Muscle of arm (tissue), 14 donors: ENCODE measurements at places on chromosomes 2 and 18.

DNA sequence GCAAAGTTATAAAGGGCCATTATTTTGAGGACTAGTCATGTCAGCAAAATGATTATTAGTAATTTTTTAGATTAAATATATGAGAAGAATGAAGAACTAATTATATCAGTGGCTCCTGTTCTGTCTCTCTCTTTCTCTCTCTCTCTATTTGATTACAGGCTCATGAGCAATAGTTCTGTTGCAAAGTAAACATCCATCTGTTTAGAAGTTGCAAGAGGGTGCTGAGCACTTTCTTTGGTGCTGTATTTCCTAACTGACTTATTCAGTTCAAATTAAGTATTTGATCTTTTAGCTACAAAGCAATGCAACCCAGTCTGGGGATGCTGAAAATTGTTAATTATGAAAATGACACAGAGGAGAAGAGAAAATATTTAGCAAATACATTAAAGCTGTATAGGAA lies 408.1 kb upstream of the UBE2E3 start:
- no peak for DNase-seq

DNA sequence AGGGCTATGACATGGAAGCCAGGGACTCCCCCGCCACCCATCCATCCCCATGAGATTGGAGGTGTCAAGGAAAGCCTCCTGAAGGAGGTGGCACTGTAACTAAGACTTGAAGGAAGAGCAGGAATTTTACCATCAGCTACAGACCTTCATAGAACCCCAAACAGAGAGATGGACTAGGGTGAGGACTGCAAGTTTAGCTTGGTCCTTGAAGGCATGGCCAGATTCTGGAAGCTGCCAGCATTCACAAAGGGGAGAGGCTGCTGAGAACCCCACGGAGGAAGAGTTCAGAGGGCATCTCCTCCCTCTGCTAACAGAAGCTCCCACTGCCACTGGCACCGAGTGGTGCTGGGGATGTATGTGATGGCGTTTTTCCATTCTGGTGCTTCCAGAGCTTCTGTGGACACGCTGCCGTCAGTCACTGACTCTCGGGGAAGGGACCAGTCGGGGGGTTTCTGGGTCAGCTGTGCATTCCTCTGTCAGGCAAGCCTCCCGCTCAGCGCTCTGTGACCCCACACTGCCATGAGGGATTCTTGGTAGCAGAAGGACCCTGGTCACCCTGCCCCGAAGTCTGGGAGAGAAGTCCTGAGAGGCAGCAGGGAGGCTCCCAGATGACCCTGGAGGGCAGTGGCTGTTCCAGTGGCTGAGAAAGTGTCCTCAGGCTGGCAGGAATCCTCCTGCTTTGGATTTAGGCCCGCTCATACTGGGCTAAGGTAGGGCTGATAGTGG lies 18.1 kb downstream of the TMEM185B start:
- DNase-seq, result no peak

GRCh38 chr18:62584241-62585120 lies 61.7 kb downstream of the ZCCHC2 start:
- DNase-seq, result peak; percentile 89

- no peak for DNase-seq
These were observed 122.5 kb downstream of the MAIP1 start for GRCh38 chr2:200077838-200078237.

GRCh38 chr2:127644066-127645025 lies 1.6 kb upstream of the GPR17 start:
- no peak for DNase-seq

GRCh38 chr2:128370468-128371247 lies 52.0 kb upstream of the HS6ST1 start:
- DNase-seq, result no peak

DNA sequence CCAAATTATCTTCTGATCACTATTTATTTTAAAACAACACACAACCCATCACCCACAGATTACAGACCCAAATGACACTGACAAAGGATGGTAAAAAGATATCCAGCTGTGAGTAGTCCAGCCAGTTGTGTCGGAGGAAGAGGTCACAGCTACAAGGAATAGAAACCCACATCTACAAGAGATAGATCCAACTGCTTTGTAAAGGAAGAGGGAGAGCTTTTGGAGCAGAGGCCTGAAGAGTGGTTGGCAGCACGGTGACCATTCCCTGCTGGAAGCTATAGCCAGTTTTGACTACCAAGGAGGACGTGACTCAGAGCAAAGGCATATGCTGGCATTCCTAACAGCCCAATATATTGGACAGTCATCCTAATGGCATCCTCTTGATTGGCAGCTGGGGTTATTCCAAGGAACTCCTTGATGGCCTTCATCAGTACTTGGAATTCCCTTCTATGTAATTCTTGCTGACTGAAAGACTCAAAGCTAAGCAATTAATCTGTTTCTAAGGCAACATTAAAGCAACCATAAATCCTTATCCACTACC lies 17.1 kb downstream of the SLC8A1 start:
- no peak for DNase-seq

DNA sequence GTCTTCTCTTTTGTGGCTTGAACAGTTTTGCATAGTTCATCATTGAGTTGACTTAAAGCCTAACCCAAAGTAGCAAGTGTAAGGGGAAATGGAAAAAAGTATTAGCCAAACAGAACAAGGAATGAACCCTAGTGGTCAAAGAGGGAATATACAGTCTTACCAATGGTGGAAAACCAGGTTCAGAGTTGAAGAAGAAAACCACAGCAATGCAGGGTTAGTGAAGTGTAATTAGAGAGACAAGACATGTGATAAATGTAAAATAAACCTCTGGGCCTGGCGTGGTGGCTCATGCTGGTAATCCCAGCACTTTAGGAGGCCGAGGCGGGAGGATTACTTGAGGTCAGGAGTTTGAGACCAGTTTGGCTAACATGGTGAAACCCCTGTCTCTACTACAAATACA lies 2.4 kb downstream of the TTN start:
- no peak for DNase-seq

GRCh38 chr2:142615876-142616275 lies 261.6 kb upstream of the KYNU start:
- DNase-seq, result no peak

DNA sequence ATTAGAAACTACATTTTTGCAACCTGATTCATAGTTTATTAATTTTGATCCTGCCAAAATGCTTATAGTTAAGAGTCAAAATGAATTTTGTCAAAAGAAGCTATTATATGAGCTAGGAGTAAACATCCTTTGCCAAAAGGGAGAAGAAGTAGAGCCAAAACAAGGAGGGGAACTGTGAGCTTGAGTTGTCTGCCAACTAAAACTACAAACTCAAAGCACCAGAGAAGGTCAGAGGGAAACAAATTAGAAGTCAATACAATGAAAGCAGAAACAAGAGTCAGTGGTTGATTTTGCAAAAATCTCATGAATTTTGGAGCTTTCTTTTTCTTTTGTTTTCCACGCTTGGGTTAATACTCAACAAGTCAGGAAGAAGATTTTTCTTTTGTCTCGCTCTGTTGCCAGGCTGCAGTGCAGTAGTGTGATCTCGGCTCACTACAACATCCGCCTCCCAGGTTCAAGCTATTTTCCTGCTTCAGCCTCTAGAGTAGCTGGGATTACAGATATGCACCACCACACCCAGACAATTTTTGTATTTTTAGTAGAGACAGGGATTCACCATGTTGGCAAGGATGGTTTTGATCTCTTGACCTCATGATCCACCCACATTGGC lies 508.5 kb downstream of the RIT2 start:
- DNase-seq, result peak; percentile 25

- DNase-seq, result no peak
These were observed 678 bp upstream of the OTX1 start for GRCh38 chr2:63049970-63050333.

GRCh38 chr2:239822146-239822831 lies 202.9 kb downstream of the NDUFA10 start:
- no peak for DNase-seq

DNA sequence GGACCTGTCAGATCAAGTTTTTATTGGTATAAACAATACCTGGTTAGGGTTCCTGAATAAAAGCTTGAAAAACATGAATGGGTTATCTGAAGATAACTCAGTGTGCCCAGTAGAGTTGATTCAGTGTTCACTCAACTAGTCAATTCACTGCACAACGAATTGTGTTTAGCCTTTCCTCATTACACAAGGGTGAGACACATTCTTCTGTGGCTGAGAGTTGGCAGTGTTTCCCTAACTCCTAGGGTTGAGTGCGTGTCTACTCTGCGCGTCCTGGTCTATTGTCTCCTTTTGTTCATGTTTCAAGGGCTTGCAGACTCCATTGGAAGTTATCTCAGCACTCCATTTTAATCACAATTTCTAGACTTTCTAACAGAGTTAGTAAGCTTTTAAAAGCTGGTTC lies 32.8 kb upstream of the TMEM178A start:
- no peak for DNase-seq

DNA sequence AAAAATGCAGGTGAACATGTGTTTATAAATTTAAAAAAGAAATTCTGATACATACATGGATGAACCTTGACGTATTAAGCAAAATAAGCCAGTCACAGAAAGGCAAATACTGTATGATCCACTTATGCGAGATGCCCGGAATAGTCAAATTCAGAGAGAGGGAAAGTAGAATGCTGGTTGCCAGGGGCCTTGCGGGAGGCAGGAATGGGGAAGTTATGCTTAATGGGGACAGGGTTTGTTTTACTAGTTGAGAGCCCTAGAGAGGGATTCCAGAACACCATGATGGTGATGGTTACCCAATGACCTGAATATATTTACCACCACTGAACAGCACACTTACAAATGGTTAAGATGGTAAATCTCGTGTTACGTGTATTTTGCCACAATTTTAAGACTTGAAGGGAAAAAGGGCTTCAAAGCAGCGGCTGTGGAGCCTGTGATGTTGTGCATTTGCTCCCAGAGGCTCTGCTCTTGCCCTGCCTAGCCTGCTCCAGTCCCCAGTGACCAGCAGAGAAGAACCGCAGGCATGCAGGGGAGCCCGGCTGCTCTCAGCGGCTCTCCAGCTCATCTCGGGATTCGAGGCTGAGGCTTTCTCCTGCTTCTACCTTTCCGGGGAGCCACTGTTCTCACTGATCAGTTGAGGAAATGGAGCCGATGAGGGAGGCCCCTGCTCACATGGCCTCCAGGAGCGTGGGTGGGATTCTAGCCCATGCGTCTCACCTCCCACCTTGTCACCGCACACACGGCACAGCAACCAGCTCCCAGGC lies 51.7 kb upstream of the TFCP2L1 start:
- no peak for DNase-seq
